Mesothelial cell of epicardium (in vitro differentiated cells): ENCODE measurements at places on chromosomes 1 and 21. TPM values are rescaled to one million over a fixed set of nuclear protein-coding genes. Genes with fewer than 3 reads are reported as not detected.

GRCh38 chr1:57850176-57850940 lies 426.5 kb upstream of the DAB1 start:
- no peak for DNase-seq

GRCh38 chr1:245810789-245811337 lies 656.1 kb downstream of the KIF26B start:
- no peak for DNase-seq

- no peak for DNase-seq
Measured at GRCh38 chr1:226735576-226735975, 3.5 kb downstream of the ITPKB start.

DNA sequence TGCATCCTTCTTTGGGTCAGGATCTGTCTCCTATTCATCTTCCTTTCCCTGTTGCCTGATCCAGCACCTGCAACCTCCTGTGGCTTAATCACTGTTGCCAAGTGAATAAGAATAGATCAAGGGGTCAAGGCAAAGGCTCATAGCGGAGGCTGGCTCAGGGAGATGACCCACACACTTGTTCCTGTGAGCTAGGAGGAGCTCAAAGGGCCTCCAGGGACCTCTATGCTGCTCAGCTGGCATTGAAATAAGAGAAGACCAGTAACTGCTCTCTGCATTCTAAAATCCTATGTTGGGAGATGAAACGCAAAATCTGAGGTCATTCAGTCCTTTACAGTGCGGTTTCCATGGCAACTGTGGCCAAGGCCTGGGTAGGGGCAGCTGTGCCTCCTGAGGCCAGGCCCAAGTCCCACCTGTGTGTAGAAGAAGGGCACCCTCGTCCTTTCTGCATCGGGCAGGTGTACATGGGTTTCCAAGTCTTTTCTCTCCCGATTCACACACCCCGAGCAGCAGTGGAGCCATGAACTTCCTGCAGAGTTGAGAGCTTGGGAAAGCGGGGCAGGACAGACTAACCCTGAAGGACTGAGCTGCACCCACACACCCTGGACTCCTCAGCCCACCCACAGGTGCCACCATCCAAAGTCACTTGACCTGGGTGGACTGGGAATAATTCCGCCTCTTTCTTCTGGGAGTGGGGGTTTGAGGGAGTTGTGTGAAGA lies 27.8 kb upstream of the STUM start:
- no peak for DNase-seq

DNA sequence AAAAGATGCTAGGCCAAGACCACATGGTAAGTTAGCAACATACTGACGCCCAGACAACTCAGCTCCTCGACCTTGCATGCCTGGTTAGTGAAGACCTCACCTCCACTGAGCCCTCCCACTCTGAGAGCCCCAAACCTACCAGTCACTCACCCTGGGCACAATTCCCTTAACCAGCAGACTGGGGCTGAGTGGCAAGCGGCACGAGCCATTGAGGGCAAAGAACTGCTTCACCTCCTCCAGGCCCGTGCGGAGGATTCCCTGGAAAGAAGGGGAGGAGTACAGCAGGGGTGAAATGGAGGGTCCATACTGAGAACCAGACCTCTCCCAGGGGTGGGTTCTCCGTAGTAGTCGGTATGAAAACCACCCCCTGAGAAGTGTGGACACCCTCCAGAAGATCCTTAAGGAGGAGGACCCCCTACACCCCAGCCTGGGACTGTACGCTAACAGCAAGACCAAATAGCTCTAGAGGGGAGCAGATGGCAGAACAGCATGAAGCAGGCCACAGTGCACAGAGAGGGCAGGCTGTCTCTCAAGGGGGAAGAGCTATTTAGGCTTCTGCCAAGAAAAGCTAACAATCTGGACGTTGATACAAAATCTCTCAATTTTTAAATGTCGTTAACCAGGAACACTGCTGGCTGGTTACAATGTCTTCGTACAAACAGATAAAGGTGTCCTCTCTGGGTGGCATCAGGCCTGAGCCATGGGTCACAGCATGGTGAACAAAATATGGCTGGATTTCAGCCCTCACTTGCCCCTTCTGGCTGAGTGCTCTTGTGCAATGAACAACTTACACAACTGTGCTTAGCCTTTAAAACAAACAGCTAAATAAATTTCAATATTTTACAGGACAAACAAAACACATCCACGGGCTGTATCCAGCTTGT lies 31.0 kb upstream of the PPP1R15B start:
- no peak for DNase-seq

Gene ADGRL4
- 0.07 TPM in 1 of 3 replicates, not detected in the others for total RNA-seq

Gene KRTAP19-1
- total RNA-seq = not detected in 3 replicates

Gene PRMT6
- total RNA-seq = 21.1 to 23.1 TPM (median 22.3 TPM) in 3 replicates

Gene KCNE2
- total RNA-seq = 0.82 to 1.4 TPM (median 0.92 TPM) in 3 replicates
